Aorta (tissue), 5 donors: ENCODE measurements at places on chromosomes 1 and 21. TPM values are rescaled to one million over a fixed set of nuclear protein-coding genes. Genes with fewer than 3 reads are reported as not detected.

The SMCP gene
- not detected for total RNA-seq

The SPOCD1 gene
- 4.0 TPM for total RNA-seq

The PRUNE1 gene
- 14.8 TPM for total RNA-seq

The ATP13A2 gene
- total RNA-seq, result 28.0 TPM

The XCL1 gene
- 0.26 TPM for total RNA-seq

- H3K27me3 ChIP-seq, result no peaks in the 10 kb centered on the region
- no peaks in the 10 kb centered on the region for H3K4me1 ChIP-seq
- no peak overlapping the region for H3K27ac ChIP-seq
- no peaks in the 10 kb centered on the region for H3K36me3 ChIP-seq
- DNase-seq, result no peak
Observed at GRCh38 chr1:89908672-89909436, 86.1 kb upstream of the ZNF326 start.

DNA sequence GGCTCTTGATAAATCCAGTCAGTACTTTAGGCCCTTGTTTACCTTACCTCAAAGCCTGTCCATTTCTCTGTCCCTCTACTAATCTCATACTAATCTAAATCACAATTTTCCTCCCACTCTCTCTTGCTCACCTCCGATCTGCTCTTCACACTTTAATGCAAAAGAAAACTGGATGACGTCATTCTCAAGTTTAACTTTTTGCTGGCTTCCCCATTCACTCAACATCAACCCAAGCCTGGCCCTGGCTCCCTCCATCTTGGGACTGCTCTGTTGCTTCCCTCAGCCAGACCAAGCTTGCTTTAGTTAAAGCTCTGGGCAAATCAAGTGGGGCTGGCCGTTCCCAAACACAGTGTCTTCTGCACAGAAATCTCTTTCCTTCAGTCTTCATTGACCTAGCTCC is 29.7 kb downstream of the COA6 start:
- no peaks in the 10 kb centered on the region for H3K27me3 ChIP-seq
- no peaks in the 10 kb centered on the region for H3K36me3 ChIP-seq
- no peak for DNase-seq
- H3K4me3 ChIP-seq, result no peak overlapping the region
- H3K4me1 ChIP-seq, result no peaks in the 10 kb centered on the region

DNA sequence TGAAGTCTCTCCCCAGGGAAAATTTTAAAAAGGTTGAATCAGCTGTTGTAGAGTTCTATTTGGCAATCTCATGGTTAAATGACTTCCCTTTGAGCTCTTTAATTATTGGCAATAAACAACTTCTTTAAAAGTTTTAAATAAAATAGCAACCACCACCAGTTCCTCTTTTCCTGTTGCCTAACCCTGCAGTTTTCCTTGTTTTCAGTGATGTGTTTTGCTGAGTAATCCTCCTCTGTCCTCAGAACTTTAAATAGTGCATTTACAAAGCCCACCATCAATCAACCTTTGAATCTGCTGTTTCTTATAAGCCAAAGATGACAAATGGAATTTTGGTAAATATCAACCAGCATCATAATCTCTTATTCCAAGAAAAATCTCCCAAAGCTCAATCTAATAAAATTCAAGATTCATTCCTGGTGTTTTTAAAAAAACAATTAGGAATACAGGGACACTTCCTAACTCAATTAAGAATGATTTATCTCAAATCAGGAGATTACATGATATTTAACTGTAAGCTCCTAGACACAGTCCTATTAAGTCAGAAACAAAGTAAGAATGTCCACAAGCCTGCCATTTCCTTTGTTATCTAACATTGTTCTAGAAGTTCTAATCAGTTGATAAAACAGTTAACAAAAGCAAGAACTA is 14.8 kb downstream of the AVPR1B start:
- DNase-seq, result no peak
- H3K36me3 ChIP-seq, result no peaks in the 10 kb centered on the region
- no peaks in the 10 kb centered on the region for H3K4me1 ChIP-seq
- H3K27ac ChIP-seq, result no peak overlapping the region
- H3K4me3 ChIP-seq, result no peak overlapping the region
- no peaks in the 10 kb centered on the region for H3K27me3 ChIP-seq

DNA sequence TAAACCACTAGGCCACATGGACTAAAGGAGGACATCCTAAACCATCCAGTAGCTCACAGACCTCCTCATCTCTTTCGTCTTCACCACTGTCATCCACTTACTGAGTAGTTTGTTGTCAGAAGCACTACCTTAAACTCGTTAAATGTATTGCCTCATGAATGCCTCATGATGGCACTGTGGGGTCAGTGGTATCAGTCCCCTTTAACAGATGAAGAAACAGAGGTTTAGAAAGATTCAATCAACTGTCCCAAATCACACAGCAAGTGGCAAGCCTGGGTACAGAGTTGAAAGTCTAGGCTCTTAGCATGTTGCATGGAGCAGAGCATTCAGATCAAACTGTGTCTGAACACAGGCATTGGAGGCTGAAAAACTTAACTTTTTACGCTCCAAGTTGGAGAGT is 183.6 kb upstream of the KIAA0040 start:
- no peaks in the 10 kb centered on the region for H3K4me1 ChIP-seq
- no peaks in the 10 kb centered on the region for H3K27me3 ChIP-seq
- H3K4me3 ChIP-seq, result no peak overlapping the region
- DNase-seq, result no peak

GRCh38 chr1:2907051-2907450 is 105.6 kb upstream of the TTC34 start:
- H3K27ac ChIP-seq, result no peak overlapping the region
- H3K27me3 ChIP-seq, result no peaks in the 10 kb centered on the region
- no peak for DNase-seq
- H3K36me3 ChIP-seq, result no peaks in the 10 kb centered on the region
- H3K4me3 ChIP-seq, result no peak overlapping the region

DNA sequence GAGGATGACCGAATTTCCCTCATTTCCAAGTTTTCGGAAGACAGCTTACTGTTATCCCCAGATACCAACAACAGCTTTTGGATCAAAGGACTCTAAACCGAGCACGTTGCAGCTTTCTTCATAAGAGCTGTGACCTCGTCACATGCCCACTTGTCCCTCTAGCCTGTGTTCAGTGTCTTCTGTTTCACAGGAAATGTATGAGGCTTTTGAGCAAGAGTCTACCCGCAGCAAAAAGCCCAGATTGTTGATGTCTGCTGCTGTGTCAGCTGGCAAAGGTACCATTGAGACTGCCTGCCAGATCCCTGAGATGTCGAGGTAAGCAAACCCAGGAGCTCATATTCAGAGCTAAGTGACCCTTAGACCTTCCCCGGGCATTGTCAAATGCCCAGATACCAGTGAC is 24.1 kb downstream of the CHI3L2 start:
- no peaks in the 10 kb centered on the region for H3K4me1 ChIP-seq
- no peak overlapping the region for H3K27ac ChIP-seq
- H3K27me3 ChIP-seq, result no peaks in the 10 kb centered on the region
- DNase-seq, result no peak
- no peak overlapping the region for H3K4me3 ChIP-seq

- H3K27me3 ChIP-seq, result no peaks in the 10 kb centered on the region
- no peak for DNase-seq
- H3K36me3 ChIP-seq, result no peaks in the 10 kb centered on the region
- no peaks in the 10 kb centered on the region for H3K4me1 ChIP-seq
- no peak overlapping the region for H3K4me3 ChIP-seq
Observed at GRCh38 chr1:150194381-150195031, 41.4 kb downstream of the ANP32E start.

DNA sequence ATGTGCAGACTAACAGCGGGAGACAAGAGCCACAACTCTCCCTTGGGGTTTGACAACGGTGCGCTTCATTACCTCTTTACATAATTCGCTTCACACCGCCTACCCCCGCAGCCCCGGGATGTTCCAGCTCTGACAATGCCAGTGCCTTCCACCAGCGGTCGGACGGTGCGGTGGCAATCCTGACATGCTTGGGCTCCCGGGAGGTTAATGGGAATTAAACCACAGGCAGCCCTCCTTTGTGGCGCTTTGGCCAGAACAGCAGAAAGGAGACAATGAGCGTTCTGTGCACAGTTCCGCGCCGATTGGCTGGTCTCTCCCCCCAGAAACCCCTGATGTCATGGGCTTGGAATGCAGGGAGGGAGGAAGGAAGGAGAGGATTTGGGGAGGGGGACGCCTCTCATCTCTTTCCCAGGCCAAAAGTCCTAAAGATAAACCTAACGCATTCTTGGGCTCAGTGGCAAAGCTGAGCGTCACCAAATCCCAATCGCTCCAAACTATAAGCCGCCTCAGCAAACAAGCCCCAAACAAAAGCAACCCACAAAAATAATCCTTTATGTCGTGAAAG is 1.3 kb downstream of the CNN3 start:
- peaks cover 8% of the 10 kb centered on the region for H3K4me1 ChIP-seq
- H3K27ac ChIP-seq, result peak overlapping the region; percentile 92
- peak overlapping the region; percentile 81 for H3K4me3 ChIP-seq
- no peaks in the 10 kb centered on the region for H3K36me3 ChIP-seq
- DNase-seq, result peak; percentile 85

DNA sequence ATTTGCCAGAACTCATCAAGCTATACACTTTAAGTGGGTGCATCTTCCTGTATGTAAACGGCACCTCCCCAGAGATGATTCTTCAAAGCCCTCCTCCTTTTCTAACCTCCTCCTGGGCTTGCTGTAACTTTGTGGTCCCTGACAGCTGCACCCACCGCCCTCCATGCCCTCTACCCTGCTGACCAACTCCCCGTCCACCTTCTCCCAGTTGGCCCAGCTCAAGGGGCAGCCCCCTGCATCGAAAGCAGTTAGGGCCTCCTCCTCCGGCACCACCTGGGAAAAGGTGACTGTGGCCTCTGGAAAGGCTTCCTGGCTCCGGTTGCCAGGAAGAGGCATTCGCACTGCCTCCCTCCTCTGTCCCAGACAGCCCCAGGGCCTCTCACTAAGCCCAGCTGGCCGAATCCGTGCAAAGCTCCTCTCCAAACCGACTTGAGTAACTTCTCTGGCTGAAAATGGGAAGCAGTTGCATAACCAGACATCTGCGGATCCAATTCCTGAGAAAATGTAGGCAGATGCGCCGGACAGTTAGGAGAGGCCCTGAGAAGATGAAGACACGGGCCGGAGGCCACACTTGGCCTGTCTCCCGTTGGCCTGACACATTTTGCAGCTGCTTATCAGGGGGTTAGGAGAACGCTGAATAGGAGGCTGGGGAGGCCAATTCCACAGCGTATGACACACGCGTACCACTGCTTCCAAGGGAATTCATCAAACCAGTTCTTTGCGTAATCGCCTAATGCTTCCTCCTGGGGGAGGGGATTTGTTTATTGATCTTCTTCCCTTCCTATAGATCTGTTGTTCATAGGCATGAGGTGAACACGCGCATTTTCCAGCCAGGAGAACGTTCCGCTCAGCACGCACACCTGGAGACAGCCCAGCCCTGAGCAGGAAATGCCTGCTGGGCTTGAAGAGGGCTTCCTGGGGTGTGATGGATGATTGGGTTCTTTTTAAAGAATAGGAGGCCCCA is 48.7 kb upstream of the COL6A2 start:
- H3K27ac ChIP-seq, result no peak overlapping the region
- peak; percentile 89 for DNase-seq
- H3K36me3 ChIP-seq, result no peaks in the 10 kb centered on the region

GRCh38 chr1:101506541-101507164 is 269.8 kb downstream of the S1PR1 start:
- H3K36me3 ChIP-seq, result no peaks in the 10 kb centered on the region
- H3K27ac ChIP-seq, result no peak overlapping the region
- no peaks in the 10 kb centered on the region for H3K27me3 ChIP-seq
- no peaks in the 10 kb centered on the region for H3K4me1 ChIP-seq
- no peak overlapping the region for H3K4me3 ChIP-seq
- no peak for DNase-seq

GRCh38 chr1:86965827-86966182 is 51.4 kb downstream of the HS2ST1 start:
- no peak overlapping the region for H3K4me3 ChIP-seq
- no peaks in the 10 kb centered on the region for H3K27me3 ChIP-seq
- H3K27ac ChIP-seq, result no peak overlapping the region
- H3K4me1 ChIP-seq, result no peaks in the 10 kb centered on the region

- H3K4me3 ChIP-seq, result no peak overlapping the region
- peak; percentile 61 for DNase-seq
- H3K27ac ChIP-seq, result no peak overlapping the region
- no peaks in the 10 kb centered on the region for H3K4me1 ChIP-seq
- H3K36me3 ChIP-seq, result no peaks in the 10 kb centered on the region
- no peaks in the 10 kb centered on the region for H3K27me3 ChIP-seq
Observed at GRCh38 chr1:9884805-9885204, 25.3 kb downstream of the CTNNBIP1 start.

DNA sequence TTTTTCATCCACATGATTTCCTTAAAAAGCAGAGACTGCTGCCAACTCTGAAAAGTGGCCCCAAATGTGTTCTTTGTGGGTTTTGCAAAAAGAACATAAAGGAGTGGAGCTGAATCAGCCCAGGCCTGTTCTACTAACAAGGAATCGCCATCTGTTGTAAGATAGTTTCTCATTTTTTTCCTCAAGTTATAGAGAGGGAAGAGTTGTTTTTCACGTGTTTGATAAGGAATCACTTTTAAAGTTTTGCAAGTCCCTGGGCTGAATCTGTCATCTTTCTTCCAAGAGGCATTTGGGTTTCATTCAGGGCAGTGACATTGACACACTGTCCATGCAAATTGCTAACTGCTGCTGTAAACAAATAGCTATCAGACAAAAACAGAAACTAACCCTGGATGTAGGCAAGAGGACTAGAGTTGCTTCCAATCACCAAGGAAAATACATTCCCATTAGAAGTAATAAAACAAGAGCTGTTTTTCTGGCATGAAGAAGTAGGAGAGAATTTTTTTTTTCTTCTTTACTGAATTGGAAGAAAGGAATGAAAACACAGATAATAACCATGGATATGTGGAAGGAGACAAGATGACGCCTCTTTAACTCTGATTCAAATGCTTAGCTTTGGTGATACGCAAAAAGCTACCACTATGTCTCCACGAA is 58.8 kb upstream of the TBX15 start:
- peaks cover 2% of the 10 kb centered on the region for H3K36me3 ChIP-seq
- no peaks in the 10 kb centered on the region for H3K4me1 ChIP-seq
- no peak for DNase-seq
- no peaks in the 10 kb centered on the region for H3K27me3 ChIP-seq
- no peak overlapping the region for H3K27ac ChIP-seq
- no peak overlapping the region for H3K4me3 ChIP-seq

DNA sequence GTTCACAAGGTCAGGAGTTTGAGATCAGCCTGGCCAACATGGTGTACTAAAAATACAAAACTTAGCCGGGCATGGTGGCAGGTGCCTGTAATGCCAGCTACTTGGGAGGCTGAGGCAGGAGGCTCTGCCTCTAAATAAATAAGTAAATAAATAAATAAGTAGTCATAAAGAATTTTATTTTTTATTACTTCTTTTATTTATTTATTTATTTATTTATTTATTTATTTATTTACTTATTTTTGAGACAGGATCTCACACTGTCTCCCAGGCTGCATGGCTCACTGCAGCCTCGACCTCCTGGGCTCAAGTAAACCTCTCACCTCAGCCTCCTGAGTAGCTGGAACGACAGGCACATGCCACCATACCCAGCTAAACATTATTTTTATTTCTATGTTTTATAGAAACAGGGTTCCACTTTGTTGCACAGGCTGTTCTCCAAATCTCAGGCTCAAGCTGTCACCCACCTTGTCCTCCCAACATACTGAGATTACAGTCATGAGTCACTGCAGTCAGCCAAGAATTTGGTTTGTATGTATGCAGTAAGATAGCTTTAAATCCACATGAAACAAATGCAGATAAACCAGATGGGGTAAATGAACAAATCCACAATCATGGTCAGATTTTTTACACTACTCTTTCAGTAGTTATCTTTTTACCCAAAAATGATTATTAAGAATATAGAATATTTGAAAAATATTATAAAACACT is 523.3 kb upstream of the RGS18 start:
- no peak overlapping the region for H3K4me3 ChIP-seq
- H3K27ac ChIP-seq, result no peak overlapping the region
- H3K27me3 ChIP-seq, result no peaks in the 10 kb centered on the region
- no peaks in the 10 kb centered on the region for H3K4me1 ChIP-seq
- H3K36me3 ChIP-seq, result no peaks in the 10 kb centered on the region

- H3K27ac ChIP-seq, result no peak overlapping the region
- H3K27me3 ChIP-seq, result no peaks in the 10 kb centered on the region
Observed at GRCh38 chr1:51750218-51750617, 128.3 kb downstream of the NRDC start.
